ENCODE measurements at places on chromosomes 1 and 21.

DNA sequence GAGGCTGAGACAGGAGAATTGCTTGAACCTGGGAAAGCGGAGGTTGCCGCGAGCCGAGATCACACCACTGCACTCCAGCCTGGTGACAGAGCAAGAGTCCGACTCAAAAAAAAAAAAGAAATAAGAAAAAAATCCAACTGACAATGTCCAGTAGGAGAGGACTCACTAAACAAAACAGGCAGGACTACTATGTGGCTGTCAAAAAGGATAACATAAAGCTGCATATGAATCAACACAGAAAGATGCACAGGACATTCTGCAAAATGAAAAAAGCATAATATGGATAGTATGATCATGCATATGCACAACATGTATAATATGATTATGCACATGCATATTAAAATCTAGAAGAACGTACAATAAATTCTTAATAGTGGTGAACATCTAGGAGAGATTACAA is 80.7 kb downstream of the JAK1 start:
- no peak for DNase-seq

DNA sequence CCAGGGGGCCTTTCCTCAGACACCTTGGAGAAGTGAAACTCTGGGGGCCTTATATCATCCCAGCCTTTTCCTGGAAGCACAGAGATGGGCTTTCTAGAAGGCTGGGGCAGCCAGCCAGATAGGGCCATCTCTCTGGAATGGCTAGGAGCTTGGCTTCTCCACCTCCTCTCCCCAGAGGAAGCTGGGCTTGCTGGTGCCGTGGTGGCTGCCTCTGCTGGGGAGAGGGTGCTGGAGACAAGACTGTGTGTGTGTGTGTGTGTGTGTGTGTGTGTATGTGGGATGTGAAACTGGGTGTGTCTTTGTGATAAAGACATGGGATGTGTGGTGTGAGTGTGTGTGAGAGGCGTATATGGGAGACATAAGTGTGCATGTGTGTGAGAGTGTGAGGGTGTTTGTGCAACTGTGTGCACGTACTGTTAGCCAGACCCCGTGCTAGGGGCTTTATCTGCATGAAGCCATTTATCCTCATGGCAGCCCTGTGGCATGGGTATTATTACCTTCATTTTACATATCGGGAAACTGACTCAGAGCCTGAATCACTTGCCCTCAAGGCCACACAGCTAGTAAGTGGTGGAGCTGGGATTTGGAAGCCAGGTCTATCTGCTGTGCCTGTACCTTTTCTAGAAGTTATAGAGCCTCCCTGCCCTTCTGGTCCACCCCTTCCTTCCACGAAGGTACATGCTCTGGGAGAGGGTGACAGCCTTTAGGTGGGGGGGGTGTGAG is 44.2 kb downstream of the PTPRU start:
- no peak for DNase-seq

DNA sequence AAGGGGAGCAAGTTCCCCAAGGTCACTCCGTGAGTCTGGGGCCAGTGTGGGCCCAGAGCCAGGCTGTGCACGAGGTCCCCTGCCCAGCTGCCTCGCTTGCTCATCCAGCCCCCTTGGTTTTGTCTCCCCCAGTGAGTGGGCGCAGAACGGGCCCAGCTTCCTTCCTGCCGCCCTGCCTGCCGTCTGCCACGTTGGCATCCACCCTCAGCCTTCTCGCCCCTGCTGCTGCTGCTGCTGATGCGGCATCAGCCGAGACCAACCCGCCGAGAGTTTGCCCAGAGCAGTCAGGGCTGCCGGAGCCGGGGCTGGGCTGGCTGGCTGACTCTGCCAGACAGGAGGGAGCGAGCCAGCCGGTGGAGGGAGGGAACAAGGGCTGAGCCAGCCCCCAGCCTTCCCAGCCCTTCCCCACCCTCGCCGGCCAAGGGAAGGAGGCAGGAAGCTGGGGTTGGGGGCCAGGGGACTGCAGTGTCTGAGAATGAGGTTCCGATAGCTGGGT is 31.4 kb upstream of the WASF2 start:
- DNase-seq = no peak

- no peak for DNase-seq
Observed at GRCh38 chr1:218743861-218744505, 398.8 kb downstream of the TGFB2 start.

GRCh38 chr1:232386294-232386693 is 243.6 kb downstream of the SIPA1L2 start:
- DNase-seq = no peak

DNA sequence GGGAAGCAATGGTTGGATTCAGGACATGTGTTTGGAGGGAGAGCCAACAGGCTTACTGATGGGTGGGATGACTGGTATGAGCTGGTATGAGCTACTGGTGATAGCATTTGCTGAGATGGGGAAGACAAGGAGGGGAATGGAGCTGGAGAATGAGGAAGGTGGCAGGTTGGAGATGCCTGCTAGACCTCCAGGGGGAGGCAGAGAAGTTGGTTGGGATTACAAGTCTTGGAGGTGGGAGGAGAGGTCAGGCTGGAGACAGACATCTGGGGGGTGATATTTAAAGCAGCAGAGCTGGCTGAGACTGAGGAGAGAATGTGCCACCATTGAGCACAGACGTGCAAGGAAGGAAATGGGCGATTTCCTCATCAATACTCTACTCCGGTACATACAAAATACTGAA is 31.8 kb upstream of the ENO1 start:
- no peak for DNase-seq

- DNase-seq = no peak
Observed at GRCh38 chr1:202291001-202291400, 50.7 kb downstream of the UBE2T start.

DNA sequence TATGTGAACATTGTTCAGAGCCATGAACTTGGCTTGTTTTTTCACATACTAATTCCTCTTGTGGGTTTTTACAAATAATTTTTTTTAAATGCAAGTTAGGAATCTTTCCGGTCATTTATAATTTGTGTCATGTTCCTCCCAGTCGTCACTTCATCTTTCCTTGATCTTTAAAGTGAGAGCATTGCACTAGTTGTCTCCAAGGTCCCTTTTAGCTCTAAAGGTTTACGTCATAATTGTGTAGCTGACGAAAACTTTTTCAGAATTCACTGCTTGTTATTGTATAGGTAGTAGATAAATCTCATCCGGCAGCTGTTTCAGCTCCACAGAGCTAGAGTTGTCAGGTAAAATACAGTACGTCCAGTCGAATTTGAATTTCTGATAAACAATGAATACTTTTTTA is 33.6 kb downstream of the SOAT1 start:
- DNase-seq = no peak
